ENCODE measurements at places on chromosomes 12 and 14.
A peak's percentile ranks its signal among the peaks of the same experiment; 100 is the strongest.

DNA sequence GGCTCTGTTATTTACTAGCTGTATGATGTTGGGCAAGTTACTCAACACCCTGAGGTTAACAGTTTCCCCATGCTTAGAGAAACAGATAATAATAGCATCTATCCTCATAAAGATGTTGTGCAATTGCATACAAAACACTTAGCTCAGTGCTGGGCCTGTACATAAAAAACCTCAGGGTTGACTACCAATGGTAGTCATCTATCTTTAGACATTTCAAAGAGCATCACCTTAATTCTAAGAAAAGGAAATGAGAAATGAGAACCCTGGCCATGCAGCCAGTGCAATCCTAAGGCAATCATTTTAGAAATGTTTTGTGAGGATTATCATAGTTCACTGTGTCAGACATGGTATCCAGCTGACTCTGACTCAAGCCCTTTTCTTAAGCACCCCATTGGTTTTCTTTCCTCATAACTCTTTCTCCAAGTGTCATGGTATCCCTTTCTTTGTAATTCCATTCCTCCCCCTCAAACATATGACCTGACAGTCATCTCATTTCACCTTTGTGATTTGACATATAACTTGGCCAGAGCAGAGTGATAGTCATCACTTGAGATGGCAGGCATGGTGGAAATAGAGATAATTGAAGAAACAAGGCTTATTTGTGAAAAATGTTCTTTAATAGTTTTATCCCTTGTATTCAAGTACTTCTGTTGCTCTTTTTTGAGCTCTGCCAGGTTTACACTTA is 29.5 kb upstream of the OSBPL8 start:
- no peak for DNase-seq

- DNase-seq = no peak
Observed at GRCh38 chr12:82954064-82954463, 267.4 kb downstream of the TMTC2 start.

GRCh38 chr12:82414926-82415325 is 56.6 kb downstream of the METTL25 start:
- no peak for DNase-seq

- DNase-seq = no peak
Observed at GRCh38 chr14:70857496-70857890, 48.2 kb upstream of the MAP3K9 start.

DNA sequence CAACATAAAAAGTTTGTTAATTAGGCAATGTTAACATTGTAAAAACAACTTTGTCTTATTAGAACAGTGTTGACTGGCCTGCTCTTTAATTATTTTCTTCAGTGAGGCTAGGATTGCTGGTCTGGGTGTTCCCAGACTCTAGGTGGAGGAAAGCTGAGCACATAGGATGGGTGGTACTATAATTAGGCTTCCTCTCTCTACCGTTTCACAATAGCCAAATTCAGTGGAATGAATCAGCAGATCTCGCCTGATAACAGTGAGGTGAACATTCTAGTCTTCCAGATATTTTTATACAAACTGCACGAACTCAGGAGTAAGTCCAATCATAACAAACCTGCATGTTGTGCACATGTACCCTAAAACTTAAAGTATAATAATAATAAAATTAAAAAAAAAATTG is 11.9 kb downstream of the PTGDR start:
- DNase-seq = no peak

DNA sequence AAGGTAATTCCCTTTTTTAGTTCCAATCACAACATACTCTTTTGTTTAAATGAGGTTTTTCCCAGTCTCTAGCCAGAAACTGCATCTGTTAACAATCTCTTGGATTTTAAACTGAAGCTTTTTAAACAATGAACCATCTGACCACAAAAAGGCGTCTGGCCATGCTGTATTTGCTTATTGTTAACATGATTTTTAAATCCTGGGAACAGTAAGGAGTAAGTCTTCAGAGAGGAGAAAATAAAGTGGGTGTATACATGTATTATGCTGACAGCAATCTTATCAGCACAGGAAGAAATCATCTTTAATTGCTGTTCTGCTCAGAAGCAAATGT is 106.2 kb downstream of the DAAM1 start:
- DNase-seq = no peak

DNA sequence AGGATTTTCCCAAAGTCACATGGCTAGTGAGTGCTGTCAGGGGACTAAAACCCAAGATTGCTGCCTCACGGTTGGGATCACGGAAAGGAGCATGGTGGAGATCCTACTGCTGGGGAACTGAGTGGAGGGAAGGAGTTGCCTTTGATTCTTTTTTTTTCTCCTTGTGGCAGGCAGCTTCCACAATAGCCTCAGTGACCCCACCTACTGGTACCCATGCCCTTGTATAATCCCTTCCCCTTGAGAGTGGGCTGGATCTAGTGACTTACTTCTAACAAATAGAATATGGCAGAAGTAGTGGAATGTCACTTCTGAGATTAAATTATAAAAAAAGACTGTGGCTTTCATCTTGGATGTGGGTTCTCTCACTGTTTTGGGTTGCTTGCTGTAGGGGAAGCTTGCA is 135.7 kb downstream of the DICER1 start:
- no peak for DNase-seq

DNA sequence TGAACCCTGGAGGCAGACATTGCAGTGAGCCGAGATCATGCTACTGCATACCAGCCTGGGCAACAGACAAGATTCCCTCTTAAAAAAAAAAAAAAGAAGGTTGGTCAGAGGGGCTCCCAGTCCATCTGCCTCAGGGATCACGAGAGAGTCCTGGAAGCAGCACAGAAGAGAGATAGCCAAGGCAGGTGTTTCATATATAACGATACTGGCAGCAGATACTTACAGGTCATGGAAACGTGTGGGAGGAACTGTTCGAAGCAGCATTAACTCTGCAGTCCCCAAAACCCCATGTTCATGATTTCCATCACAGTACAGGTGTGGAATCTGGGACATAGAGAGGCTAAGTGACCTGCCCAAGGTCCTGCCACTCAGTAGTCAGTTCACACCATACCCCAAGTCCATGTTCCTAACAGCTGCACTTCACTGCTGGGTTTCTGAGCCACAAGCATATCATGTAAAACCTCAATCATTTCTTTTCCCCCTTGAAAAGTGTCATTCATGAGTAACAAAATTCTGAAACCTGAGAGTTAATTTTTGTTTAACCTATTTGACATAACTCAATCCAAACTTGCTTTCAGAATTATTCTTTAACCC is 16.7 kb downstream of the CDK2AP1 start:
- no peak for DNase-seq

GRCh38 chr12:127054531-127054930 is 1212.4 kb upstream of the TMEM132C start:
- DNase-seq = no peak

- no peak for DNase-seq
Observed at GRCh38 chr12:129467289-129467688, 436.5 kb downstream of the TMEM132D start.

DNA sequence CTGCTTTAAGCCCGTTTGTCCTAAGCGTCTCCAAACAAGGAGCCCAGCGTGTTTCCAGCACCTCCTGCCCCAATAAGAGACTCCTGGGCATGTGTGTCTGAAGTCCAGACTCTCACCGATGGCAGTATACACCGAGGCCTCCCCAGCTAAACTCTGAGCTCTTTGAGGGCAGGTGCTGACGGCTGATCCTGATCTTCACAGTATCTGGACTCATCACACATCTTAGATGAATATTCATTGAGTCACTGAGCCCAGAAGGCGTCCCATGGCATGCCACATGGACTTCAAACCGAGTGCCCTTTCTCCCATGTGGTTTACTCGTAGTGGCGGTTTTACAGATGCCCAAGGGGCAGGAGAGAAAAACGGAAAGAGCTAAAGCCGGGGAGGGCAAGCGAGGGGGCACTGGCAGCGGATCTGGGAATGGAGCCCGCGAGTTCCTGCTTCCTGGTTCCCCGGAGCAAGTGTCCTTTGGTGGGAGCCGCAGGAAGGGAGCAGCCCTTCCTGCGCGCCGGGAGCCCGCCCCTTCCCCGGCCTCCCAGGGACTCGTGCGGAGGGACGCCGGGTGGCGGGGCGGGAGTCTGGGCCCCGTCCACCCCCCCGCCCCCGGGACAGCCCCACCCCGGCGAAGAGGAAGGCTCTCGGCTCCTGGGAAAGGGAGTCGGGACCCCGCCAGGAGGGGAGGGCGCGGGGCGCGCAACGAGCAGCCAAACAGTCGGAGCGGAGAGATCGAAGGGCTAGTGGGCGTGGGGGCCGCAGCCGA is 585 bp upstream of the TEAD4 start:
- peak; percentile 31 for DNase-seq

- no peak for DNase-seq
Observed at GRCh38 chr14:105710119-105711043, 184.0 kb downstream of the TMEM121 start.

- no peak for DNase-seq
Observed at GRCh38 chr14:55221968-55222367, 30.6 kb upstream of the DLGAP5 start.

- peak; percentile 71 for DNase-seq
Observed at GRCh38 chr12:123713823-123714585, 1.9 kb downstream of the ATP6V0A2 start.
